AG09309 (cell line): ENCODE measurements at places on chromosomes 13 and 19.

DNA sequence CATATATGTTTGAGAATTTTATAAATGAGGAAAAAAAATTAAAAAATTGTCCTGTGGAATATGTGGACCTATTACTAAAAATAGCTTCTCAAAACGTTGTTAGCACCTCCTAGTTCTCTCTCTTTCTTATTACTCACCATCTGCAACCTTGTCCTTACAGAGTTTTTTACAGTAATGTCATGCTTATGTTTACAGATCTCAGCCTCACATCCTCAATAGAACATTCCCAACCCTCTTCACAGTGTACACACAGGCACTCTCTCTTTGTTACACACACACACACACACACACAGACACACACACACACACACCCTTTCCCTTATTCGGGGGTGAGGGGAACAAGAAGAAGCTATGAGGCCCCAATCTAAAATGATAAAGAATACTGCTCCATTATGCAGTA lies 197.7 kb downstream of the SLITRK6 start:
- DNase-seq: no peak

GRCh38 chr19:38015216-38015615 lies 108.2 kb downstream of the SIPA1L3 start:
- DNase-seq: no peak

DNA sequence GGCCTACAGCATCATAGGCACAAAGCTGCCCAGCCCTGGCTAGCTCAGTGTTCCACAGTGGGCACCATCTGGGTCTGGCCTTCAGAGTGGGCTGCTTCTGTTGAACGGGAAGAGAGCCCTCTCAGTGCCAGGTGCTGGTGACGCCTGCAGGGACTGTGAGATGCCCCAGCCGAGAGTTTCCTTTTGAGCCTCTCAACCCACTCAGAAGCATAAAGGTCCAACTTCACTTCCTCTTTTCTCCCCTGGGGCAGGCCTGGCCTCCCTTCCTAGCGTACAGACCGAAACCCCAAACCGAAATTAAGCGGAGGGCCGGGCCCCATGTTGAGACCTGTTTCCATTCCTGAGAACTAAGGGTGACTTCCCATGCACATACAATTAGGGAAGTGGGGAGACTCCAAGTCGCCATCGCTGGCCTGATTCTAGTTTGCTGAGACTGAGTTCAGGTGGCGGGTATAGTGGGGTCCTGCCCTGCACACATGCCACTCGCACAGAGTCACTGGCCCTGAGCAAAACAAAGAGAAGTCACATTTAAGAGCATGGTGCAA lies 6.9 kb downstream of the RAB8A start:
- DNase-seq: no peak

GRCh38 chr13:59203855-59204254 lies 959.9 kb downstream of the DIAPH3 start:
- DNase-seq: no peak

- no peak for DNase-seq
Observed at GRCh38 chr13:27481766-27482165, 31.4 kb upstream of the MTIF3 start.

GRCh38 chr19:45496349-45496953 lies 396 bp downstream of the RTN2 start:
- DNase-seq: no peak

- no peak for DNase-seq
Observed at GRCh38 chr13:26557051-26557392, 461 bp upstream of the WASF3 start.

- no peak for DNase-seq
Observed at GRCh38 chr13:34411177-34411576, 530.9 kb upstream of the NBEA start.

- DNase-seq: no peak
Observed at GRCh38 chr19:33267706-33268105, 34.6 kb downstream of the CEBPA start.

- no peak for DNase-seq
Observed at GRCh38 chr13:99140831-99141230, 59.8 kb upstream of the UBAC2 start.

- no peak for DNase-seq
Observed at GRCh38 chr13:33286128-33286527, 573 bp upstream of the STARD13 start.

DNA sequence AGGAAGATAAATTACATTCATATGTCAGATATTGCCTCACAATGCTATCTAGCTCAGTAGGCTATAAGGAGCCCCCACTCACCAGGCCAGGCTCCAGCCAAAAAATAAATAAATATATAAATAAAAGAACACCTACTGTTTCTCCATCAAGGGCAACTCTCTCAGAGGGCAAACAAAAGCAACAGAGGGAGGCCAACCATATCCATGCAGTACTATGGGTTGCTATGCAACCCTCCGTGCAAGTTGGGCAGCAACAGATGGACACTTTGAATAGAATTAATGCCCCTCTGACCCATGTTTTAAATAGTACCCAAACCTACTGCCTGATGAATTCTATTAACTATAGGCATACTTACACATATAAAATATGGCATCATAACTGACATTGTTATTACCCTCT lies 279.8 kb upstream of the EDNRB start:
- DNase-seq: no peak

- DNase-seq: no peak
Observed at GRCh38 chr13:87128036-87128435, 543.1 kb upstream of the SLITRK5 start.

DNA sequence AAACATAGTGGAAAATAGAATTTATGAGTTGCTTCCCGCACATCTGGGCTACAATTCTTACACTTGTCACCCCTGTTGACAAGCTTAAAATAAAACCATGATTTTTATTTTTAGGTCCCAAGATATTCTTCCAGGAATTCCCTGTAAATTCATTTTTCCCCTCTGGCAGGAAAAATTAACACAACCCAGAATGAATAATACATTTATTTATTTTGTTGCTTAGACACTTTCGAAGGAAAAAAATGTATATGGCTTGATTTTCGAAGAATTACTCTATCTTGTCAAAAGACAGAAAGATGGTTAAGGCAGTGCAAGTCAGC lies 74.4 kb downstream of the LHFPL6 start:
- DNase-seq: no peak

- no peak for DNase-seq
Observed at GRCh38 chr13:25112695-25113255, 16.8 kb downstream of the PABPC3 start.

- no peak for DNase-seq
Observed at GRCh38 chr13:95893861-95894260, 159.3 kb downstream of the UGGT2 start.

- DNase-seq: peak; percentile 84
Observed at GRCh38 chr13:74204602-74205312, 70.6 kb upstream of the KLF12 start.

DNA sequence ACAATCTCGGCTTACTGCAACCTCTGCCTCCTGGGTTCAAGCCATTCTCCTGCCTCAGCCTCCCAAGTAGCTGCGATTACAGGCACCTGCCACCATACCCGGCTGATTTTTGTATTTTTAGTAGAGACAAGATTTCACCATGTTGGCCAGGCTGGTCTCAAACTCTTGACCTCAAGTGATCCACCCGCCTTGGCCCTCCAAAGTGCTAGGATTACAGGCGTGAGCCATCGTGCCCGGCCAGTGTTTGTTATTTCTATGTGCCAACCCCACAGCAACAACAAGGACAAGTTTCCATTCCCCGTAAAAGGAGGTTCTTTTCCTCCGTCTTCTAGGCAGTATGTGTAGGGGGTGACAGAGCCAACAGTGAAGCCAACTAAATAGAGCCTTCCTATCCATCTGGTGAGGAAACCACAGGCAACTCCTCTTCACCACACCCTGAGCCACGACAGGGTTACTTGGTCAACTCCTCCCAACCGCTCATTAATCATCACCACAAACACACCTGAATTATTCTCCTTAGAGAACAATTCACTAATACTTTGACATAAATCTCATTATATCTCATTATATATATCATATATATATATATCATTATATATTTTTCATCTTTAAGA lies 25.5 kb downstream of the FOXO1 start:
- no peak for DNase-seq

GRCh38 chr13:45928843-45929242 lies 77.3 kb upstream of the SIAH3 start:
- DNase-seq: no peak

- no peak for DNase-seq
Observed at GRCh38 chr19:33278403-33279269, 23.7 kb downstream of the CEBPA start.

- no peak for DNase-seq
Observed at GRCh38 chr13:34078334-34078999, 260.5 kb downstream of the RFC3 start.

DNA sequence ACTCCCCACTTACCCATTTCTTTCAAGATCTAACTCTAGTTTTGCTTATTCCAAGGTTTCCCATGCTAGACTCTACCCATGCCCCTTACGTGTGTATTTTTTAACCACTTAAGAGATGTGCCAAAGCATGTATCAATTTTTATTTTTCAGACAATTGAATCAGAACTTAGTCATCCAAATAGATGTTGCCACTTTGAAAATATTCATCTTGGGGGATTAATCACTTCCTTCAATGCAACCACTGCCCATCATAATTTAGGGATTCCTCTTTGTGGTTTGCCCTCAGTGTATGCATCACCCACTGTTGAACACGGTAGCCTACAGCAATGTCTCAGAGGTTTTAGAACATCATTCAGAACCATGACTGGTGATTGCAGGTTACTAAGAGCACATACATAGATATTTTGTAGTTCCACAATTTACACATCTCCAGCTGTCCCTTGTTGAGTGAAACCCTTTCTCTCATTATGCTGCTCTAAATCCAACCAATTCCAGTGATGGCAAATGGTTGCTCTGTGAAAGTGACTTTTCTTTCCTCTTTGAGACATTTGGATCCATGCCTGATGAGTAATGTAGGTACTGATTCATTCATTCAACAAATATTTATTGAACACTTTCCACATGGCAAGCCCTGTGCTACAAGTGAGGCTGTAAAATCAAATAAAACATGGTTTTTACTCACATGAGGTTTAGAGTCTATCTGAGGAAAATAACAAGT lies 60.6 kb upstream of the SERP2 start:
- peak; percentile 83 for DNase-seq

DNA sequence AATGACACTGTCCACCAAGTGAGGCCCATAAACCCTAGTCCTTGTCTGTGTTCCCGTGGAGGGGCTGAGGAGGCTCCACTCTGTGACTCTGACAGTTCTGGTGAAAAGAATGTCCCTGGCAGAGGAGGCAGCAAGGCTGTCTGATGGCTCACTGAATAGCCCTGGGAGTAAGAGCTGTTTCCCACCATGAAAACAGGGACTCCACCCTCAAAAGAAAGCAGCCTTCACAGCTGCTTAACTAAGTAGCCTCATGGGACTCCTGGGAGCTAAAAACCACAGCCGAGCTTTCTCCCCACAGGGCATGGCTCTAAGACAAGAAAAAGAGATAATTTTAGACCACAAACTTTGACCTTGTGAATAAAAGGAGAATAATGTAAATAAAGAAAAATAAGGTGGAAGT lies 135.1 kb upstream of the FRY start:
- DNase-seq: peak; percentile 80

- no peak for DNase-seq
Observed at GRCh38 chr13:66359910-66360552, 870.1 kb downstream of the PCDH9 start.

- no peak for DNase-seq
Observed at GRCh38 chr13:113813070-113813748, 50.7 kb downstream of the GAS6 start.
